ENCODE measurements at places on chromosomes 1 and 21.

DNA sequence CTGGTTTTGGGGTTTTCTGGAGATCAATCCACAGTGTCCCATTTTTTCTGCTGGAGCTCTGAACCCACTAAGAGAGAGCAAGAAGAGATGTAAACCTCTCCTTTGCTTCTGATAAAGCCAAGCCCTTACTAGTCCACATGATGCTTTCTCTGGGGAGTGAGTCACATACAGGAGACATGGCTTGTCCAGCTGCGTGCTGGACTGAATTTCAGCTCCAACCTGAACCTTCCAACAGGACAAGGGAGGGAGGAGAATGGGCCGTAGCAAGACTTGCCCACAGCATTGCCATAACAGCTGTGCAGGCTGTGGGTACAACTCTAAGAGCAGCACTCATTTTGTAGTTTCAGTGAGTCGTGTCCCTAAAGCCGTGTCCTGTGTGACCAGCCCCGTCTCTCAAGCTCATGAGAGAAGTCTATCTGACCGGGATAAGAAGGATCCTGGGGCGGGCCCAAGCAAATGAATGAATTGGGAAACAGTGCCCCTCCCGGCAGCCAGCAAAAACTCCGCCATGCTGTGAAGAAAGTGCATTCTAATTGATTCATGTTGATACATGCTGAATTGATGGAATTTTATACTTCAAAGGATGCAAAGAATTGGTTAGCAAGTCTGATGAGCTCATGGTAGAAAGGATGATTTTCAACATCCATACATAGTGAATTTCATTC, 195.2 kb downstream of the GABPA start:
- DNase-seq: no peak

- no peak for DNase-seq
Observed at GRCh38 chr1:7642781-7643529, 128.1 kb upstream of the VAMP3 start.

- DNase-seq: no peak
Observed at GRCh38 chr1:208111646-208112190, 132.5 kb downstream of the PLXNA2 start.

- DNase-seq: no peak
Observed at GRCh38 chr1:18644446-18644845, 13.8 kb downstream of the PAX7 start.

GRCh38 chr1:228263636-228264035, 55.8 kb downstream of the OBSCN start:
- DNase-seq: no peak

GRCh38 chr1:916173-917075, 7.3 kb upstream of the SAMD11 start:
- no peak for DNase-seq

GRCh38 chr1:99768524-99769245, 2.2 kb upstream of the FRRS1 start:
- DNase-seq: no peak

DNA sequence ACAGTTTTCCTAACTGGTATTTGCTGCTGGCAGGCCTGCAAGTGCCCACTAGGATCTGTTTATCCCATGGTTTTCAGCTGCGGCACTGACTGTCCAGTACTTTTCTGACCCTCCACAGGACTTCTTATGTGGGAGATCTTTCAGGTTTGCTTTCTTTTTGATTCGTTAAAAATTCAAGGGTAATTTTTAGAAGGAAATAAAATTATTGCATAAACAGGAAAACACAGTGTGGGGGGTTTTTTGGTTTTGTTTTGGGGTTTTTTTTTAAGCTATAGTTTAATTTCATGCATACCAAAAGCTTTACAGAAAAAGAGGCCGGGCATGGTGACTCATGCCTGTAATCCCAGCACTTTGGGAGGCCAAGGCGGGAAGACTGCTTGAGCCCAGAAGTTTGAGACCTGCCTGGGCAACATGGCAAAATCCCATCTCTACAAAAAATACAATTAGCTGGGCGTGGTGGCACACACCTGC, 3.6 kb downstream of the NIBAN1 start:
- no peak for DNase-seq

DNA sequence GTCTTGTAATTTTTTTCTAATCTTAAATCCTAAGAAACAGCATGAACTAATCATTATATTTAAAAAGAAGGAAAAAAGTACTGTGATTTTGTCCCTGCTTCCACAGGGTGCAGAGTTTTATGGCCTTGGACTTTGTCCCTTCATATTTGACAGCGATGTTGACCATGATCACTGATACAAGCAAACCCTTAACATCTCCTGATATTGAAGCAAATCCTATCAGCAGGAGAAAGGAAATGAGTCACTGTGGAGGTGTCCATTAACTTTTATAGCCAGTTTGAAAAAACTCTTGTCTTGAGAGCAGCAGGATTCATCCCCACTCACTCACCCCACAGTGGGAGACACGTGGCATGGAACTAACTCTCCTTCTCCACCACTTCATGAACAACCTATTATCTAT, 5.1 kb upstream of the REG4 start:
- DNase-seq: peak; percentile 96

- no peak for DNase-seq
Observed at GRCh38 chr1:200474633-200475032, 64.8 kb upstream of the ZNF281 start.

DNA sequence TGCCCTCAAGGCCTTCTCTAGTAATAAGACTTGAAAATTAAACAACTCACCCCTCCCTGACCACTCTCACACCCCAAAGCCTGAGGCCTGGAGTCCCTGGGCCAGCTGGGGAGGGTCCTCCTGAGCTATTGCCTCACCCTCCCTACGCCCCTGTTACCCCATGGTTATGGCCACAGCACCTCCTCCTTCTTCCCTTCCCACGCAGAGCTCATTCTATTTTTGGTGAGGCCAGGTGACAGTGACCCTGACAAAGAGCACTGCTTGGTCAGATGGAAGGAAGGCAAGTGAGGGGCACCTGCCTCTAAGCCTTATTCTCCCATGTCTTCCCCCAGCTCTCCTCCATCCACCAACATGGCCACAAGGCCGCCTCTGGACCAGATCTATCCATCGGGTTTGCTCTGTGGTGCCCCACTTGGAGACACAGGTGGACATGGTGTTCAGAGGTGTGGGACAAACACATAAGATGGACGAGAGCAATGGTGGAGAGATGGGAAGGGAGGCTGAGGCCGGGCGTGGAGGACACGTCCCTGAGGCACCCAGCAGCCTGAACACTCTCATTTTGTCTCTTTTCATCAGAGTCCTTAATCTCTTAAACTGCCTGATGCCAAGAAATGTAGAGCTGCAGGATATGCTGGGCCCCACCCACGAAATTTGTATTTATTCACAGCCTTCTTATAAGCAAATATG, 42.6 kb downstream of the FCRL5 start:
- DNase-seq: no peak

- DNase-seq: no peak
Observed at GRCh38 chr1:206835186-206835585, 30.2 kb upstream of the IL20 start.

DNA sequence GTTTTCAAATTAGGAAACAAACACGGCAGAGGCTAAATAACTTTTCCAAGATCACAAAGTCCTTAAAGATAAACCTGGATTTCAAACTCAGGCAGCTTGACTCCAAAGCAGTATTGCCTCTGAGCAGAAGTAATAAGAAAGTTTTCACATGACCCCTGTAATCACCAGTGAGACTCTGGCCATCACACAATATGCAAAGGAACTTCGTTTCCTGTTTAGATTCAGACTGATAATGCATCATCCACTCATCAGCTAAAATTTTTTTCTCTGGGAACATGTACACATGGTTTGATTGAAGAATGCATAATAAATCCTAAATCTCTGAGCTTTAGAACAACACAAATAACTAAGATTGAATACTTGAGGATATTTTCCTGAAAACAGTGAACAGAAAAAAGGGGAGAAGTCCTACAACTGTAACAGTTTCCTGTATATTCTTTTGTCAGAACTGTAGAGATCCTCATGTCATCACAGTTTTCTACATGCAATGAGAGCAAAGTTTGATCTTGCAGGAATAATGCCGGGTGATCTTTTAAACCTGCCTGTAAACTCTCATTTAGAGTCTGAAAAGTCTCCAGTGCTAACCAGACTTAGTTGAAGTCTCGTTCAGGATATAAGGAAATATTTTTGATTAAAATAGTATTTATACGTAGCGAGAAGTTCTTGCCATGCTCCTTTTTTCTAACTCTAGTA, 225.3 kb downstream of the SPATA17 start:
- peak; percentile 7 for DNase-seq

DNA sequence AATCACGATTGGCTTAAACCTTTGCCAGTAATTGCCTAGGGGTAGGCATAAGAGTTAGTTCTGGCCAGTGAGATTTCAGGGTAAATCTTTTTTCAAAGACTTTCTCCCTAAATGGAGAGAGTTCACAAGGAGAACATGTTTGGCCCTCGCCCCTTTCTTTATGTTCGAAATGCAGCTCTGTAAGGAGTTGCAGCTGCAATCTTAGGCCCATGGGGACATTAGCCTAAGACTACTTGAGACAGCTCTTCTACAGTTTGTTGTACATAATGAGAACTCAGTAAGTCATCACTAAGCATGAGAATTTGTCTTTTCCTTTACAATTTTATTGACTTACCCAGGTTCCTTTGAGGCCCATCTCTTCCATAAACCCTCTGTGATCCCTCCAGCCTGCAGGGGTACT, 40.4 kb upstream of the GADD45A start:
- no peak for DNase-seq

- no peak for DNase-seq
Observed at GRCh38 chr1:118223426-118223825, 38.4 kb upstream of the SPAG17 start.

- no peak for DNase-seq
Observed at GRCh38 chr1:117817629-117818028, 111.8 kb downstream of the GDAP2 start.

GRCh38 chr1:3423896-3424611, 30.4 kb upstream of the ARHGEF16 start:
- DNase-seq: no peak

DNA sequence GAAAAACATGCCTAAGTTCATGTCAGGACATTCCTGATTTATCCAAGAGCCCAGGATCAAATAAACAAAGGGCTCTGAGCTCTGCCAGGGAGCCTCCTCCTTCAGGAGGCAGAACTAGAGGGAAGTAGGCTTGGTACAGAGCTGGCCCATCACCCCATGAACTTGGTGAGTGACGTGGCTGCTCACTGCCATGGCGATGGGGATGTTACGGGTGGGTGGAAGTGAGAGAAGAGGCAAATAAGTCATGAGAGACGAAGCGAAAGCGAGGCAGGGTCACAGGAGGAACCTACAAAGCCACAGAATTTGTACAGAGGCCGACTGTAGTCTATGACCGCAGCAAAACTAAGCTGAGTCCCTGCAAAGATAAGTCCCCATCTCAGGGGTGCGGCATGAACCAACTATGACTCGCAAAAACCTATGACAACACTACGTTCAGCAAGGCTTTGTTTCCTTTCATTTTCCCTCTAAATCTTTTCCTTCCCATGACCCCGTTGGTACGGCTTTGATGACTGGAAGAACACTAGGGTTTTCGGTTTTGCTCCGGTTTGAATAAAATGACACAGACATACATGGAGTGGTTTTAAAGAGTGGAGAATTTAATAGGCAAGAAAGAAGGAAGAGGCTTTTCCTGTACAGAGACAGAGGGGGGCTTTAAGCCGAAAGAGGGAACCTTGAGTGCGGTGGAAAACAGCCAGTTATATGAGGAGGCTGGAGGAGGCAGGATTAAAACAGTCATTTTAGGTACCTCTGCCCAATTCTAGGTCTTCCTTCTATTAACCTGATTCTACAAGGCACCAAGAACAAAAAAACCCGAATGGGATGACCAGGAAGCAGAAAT, 74.1 kb downstream of the CD46 start:
- peak; percentile 53 for DNase-seq

- DNase-seq: peak; percentile 91
Observed at GRCh38 chr1:58815069-58815685, 31.3 kb upstream of the JUN start.

DNA sequence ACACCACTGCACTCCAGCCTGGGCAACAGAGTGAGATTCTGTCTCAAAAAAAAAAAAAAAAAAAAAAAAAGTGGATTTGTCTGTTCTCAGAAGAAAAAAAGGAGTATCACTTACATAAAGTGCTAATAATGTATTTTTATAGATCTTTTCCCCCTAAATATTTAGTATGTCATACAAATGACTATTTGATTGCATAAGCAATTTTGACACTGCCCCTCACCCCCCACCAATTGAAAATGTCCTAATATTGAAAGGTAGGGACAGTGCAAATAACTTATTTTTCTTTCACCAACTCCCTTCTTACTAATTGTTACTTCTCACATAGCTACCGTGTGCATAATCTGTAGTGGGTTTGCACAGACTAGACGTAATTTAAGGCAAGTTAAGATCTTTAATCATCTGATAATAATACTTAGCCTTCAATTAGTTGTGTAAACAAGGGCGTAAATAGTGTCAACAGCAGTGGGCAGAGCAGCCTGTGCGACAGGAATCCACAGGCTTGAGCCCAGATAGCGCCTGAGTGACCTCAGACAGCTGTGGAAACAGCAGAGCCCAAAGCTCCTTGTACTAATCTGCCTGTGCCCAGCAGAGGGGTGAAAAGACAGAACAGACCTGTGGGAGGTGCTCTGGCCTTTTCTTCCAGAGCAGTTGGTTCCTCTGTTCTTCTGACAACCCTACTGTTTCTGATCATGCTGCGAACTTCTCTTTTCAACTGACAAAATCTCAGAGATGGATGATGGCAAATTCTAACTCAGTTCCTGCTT, 4.5 kb upstream of the IER5 start:
- peak; percentile 58 for DNase-seq

DNA sequence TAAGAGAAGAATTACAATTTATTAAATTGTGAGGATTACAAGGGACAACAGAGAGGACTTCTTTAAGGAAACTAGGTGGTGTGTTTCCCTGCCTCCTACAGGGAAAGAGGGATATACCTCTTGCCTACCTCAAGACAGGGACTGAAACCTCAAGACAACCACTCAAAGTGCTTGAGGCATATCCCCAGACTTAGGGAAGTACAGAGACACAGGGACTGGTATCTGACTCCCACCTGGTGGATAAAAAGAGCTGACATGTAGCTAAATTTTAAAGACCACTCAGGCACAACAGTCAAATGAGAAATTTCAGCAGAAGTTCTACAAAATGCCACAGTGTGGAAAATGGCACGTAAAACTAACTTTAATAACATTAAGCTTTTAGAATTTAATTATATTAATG, 21.3 kb downstream of the DENND2C start:
- no peak for DNase-seq

- DNase-seq: no peak
Observed at GRCh38 chr1:208048904-208049303, 138.0 kb upstream of the CD34 start.

DNA sequence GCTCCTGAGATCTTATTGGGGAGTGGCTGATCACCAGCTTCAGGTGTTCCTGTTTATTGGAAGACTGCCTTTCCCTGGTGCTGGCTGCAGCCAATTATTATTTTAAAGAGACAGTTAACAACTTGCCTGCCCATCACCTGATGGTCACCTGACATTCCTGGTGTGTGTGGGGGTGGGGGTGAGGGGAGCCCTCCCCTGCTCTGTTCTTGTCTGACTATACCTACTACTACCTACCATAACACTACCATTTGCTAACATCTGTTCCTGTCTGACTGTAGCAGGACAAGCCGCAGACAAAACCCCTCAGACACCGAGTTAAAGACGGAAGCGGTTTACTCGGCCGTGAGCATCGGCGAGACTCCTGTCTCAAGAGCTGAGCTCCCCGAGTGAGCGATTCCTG, 54.9 kb upstream of the NBPF3 start:
- no peak for DNase-seq

Measured in large intestine (tissue), 12 donors.